ENCODE measurements at places on chromosomes 1 and 21.

DNA sequence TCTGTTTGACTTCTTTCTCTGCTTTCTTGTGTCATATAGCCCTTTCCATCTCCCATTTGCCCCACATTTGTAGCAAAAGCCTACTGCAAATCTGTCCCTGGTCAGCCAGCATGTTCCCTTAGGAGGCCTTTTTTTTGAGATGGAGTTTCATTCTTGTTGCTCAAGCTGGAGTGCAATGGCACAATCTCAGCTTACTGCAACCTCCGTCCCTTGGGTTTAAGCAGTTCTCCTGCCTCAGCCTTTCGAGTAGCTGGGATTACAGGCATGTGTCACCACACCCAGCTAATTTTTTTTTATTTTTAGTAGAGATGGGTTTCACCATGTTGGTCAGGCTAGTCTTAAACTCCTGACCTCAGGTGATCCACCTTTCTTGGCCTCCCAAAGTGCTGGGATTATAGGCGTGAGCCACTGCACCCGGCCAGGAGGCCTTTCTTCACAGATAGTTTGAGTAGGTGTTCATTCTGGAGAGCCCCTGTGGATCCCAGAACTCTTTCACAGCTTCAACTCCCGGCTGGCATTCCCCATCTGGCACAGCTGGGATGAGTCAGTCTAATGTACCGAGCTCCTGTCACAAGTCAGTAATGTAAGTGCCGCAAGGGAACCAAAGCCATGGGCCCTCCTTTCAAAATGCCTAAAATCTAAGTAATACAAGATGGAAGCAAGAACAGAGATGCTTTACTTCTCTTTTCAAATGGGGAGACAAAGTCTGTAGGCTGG is 9.4 kb upstream of the NHLH1 start:
- no peak for DNase-seq

DNA sequence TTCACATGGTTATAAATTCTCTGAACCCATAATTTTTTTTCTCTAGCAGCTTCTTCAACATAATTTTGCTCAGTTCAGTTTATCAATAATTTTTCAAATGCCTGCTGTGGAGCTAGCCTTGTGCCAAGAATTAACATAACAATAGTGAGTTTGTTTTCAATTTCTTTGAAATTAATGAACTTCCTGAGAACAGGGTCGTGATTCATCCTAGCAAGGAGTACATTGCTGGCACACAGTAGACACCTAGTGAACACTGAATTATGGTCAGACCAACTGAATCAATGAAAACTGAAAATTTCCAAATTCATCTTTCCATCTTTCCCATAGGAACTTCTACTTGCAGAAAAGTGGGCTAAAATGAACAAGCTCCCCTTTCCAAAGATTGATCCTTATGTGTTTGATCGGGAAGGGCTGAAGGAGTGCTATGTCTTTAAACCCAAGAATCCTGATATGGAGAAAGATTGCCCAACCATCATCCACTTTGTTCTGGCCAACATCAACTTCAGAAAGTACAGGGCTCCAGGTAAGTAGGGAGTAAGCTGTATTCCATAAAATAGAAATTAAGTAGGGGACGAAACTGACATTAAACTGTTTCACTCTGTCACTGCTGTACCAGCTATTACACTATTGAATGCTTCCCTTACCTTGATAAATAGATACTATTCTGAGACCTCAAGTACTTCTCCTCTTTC is 148.7 kb downstream of the PLA2G4A start:
- no peak for DNase-seq

DNA sequence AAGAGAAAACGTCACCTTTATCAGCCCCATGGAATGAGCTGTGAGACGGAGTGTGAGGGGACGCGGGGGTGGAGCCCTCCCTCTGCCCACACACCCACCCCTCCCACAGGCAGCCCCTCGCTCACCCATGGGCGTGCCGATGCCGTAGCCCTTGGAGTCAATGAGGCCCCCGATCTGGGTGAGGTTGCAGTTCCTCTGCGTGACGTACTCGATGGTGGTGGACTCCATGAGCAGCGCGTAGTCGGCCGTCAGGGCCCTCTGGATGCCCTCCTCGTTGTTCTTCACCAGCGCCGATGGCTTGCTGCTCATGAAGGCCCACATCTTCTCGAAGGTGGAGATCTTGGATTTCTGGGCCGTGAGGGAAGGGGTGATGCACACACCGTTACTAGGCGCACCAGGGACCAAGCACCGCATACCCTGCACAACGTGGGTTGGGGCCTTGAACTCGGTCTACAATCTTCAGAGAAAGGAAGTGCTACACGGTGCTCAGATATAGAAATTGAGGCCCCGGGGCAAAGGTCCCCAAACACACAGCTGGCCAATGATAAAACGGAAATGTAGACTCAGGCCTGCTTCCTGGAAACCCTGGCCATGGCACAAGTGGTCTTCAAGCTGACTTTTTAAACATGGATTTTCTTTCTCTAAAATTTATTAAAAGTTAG is 228.2 kb downstream of the GRIK3 start:
- no peak for DNase-seq

GRCh38 chr1:161046605-161047228 is 940 bp upstream of the USF1 start:
- no peak for DNase-seq

DNA sequence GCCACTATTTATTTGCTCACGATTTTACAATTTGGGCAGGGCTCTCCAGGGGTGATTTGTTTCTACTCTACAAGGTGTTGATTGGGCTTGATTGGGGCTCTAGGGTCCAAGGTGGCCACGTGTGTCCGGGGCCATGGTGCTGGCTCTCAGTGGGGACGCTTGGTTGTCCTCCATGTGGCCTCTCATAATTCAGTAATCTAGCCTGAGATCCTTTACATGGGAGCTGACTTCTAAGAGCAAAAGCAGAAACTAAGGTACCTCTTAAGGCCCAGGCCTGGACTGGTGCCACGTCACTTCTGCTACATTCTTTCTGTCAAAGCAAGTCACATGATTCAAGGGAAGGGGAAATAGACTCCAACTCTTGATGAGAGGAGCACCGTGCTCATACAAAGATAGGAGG is 8.1 kb upstream of the PSRC1 start:
- no peak for DNase-seq

DNA sequence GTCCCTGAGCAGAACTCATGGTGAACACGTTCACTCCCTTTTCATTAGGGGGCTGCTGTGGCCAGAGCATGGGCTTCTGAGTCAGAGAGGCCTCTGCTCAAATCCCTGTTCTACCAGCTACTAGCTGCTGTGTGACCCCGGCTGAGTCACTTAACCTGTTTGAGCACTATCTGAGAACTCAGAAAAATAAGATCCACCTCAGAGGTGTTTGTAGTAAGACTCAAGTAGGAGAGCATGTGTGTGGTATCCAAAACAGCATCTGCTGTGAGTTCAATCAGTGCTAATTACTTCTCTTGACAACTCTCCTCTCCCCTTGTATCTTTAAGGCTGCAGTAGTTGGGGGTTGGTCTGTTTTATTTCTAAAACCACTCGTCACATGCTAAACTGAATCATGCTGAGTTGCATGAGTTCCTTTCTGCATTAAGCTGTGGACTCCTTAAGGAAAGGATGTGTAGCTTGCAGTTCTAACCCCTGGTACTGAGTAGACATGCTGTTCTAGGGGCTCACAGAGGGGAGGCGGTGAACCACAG is 39.7 kb upstream of the JUN start:
- no peak for DNase-seq

GRCh38 chr1:55010194-55010886 is 11.6 kb downstream of the BSND start:
- no peak for DNase-seq

GRCh38 chr1:92259350-92259749 is 39.4 kb downstream of the GLMN start:
- no peak for DNase-seq

- DNase-seq = no peak
Observed at GRCh38 chr1:182397653-182398393, 2.6 kb downstream of the TEDDM1 start.

GRCh38 chr1:30512914-30513265 is 210.5 kb downstream of the MATN1 start:
- no peak for DNase-seq

- peak; percentile 72 for DNase-seq
Observed at GRCh38 chr1:11272832-11273594, at the start of gene UBIAD1. TSS of gene UBIAD1 (plus strand) at chr1:11273198. CDS start at chr1:11273532, 334 bp downstream.

- DNase-seq = no peak
Observed at GRCh38 chr1:155187456-155187891, 13.8 kb downstream of the TRIM46 start.

GRCh38 chr1:205014783-205015182 is 28.2 kb upstream of the CNTN2 start:
- DNase-seq = no peak

DNA sequence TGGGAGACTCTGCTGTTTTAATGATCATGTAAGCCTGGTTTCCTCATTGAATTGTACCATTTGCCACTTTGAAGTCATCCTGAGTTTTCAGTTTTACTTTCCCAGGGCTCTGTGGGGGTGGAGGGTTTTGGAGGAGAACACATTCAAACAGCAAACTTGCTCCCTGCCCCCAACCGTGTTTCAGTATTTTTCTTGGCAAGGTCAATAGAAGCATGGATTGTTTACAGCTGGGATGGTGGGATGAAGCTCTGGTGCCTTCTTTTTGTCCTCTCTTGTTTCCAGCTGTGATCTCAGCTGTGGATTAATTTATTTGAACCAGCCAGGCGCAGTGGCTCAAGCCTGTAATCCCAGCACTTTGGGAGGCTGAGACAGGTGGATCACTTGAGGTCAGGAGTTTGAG is 54.3 kb upstream of the SERBP1 start:
- no peak for DNase-seq
